ENCODE measurements at places on chromosomes 6 and 20.

DNA sequence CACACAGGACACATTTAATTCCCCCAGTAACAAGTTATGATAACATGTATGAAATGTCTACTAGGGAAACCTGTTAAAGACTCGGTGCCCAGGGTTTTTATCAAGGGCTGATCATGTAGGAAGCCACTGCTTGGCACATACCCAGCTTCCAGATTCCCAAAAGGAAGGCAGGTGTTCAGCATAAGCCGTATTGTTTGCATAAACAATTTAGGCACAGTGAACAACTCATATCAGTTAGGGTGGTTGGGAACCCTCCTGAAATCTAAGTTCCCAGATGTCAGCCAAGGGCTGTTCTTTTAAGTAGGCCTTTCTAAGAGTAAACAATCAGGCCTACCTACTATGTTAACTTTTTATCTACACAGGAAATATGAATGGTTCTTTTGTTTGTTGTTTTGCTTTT, 74.1 kb downstream of the ASXL1 start:
- DNase-seq, result no peak

- no peak for DNase-seq
Measured at GRCh38 chr20:38355161-38356012, 9.1 kb downstream of the LBP start.

- DNase-seq, result no peak
Measured at GRCh38 chr20:9100691-9101090, 31.8 kb downstream of the PLCB4 start.

- no peak for DNase-seq
Measured at GRCh38 chr20:34388000-34388399, 24.9 kb downstream of the ITCH start.

GRCh38 chr6:156398966-156399365, 378.2 kb upstream of the ARID1B start:
- DNase-seq, result no peak

GRCh38 chr20:8246153-8246552, 114.1 kb downstream of the PLCB1 start:
- no peak for DNase-seq

GRCh38 chr6:21222656-21223055, 370.9 kb upstream of the SOX4 start:
- no peak for DNase-seq

DNA sequence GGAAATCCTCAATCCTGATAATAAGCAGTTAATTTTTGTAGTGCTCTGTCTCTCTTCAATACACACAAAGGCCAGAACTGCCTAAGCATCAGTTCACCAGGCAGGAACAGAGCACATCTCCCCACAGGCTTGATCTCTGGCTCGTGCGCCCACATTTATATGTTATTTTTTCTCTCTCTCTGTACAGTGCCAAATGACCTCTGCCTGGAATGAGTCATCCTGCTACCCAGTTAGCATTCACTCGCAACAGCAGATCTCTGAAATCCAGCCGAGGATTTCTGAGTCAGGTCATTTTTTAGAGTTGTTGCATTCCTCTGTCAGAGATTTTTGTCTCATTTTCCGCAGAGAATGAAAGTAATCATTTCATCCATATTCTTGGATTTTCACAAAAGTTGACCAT, 107.1 kb downstream of the COL12A1 start:
- no peak for DNase-seq

GRCh38 chr20:12093057-12093796, 175.5 kb downstream of the BTBD3 start:
- DNase-seq, result no peak

DNA sequence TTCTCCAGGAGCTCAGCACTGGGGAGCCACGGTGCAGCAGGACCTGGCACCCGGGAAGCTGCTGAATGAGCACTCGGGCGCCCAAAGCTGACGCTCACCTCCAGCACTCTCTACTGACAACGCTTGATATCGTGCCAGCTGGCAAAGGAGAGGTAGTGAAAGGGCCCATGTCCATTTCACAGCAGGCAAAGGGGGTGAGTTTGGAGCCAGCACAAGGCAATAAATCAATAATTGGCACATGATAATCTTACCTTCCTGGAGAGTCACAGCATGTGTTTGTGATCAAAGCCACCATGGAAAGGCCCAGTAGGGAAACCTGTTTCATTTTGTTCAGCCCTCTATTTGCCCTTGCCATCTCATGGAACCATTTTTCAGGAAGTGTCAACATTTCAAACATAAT, 23.3 kb upstream of the SMIM26 start:
- DNase-seq, result no peak

DNA sequence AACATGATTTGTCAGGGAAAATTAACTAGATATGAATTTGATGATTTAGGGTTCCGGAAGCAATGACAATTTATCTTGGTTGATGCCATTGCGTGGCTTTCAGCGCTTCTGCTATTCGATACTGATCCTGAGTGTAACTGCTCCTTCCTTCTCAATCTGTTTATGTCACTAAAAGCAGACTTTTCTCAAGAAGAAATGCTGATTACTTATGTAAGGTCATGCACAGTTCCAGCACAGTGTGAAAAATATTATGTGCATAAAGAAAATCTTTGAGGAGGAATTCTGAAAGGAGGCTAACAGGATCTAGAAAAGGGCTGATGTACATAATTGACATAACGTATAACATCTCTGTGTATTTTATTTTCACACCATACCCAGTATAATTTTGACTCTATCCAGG, 336.6 kb downstream of the PACRG start:
- DNase-seq, result no peak

GRCh38 chr6:46653439-46654195, 842 bp downstream of the SLC25A27 start:
- DNase-seq, result no peak

DNA sequence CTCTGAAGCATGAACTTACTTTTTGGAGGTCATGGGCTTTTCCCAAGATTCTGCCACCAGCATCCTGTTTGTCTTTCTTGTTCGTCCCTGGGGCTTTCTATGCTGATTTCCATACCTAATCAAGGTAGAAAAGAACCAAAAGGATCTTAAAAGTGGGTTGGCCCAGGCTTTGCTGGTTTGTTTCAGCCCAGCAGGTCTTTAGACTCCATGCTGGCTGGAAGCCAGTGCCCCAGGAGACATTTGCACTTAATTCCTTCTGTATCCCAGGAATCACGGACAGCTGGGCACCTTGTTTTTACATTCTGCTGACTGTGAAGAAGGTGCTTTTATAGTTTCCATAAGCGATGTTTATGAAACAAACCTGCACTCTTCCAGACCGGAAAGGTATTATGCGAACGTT, 195.9 kb downstream of the CDH4 start:
- no peak for DNase-seq

- no peak for DNase-seq
Measured at GRCh38 chr6:138945354-138945753, 42.7 kb downstream of the REPS1 start.

- DNase-seq, result no peak
Measured at GRCh38 chr6:16361121-16361520, 122.7 kb downstream of the GMPR start.

DNA sequence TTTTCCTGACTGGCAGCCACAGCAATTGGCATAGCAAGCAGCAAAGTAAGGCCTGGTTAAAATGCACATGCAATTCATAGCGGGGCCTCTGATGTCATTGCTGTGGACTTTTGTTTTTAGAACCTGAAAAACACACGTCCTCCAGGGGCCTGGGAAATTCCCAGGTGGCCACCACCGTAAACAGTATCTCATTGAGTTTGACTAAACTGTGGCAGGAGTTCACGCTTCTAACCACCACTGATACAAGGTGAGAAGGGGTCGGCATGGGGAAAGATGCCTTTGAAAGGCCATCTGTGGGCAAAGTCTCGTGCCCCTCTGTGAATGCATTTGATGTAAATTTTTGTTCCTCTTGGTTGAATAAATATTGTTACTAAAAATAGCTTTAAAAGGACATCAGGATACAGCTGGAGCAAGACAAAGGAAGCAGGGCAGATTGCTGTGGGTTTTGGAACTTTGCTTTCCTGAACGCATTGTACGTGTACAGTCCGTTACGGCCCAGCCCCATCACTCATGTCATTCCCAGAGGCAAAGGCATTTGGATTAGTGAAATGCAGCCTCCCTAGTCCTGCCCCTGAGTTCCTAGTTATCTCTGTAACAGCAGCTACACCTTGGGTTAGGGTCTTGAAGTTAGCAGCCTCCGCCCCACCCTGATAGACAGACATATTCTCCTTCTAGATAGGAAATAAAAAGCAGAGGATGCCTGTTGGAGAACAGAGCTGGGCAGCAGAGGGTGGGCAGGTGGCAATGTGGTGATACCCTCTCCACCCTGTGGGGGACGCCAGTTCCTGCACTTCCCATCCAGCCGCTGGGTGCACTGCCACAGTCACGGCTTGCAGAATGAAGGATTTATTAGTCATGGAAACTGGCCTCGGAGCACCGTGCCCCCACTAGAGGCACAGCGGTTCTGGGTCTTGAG, 80.3 kb downstream of the ZDHHC14 start:
- DNase-seq, result no peak

GRCh38 chr6:170051229-170052172, 239.4 kb downstream of the DLL1 start:
- no peak for DNase-seq

DNA sequence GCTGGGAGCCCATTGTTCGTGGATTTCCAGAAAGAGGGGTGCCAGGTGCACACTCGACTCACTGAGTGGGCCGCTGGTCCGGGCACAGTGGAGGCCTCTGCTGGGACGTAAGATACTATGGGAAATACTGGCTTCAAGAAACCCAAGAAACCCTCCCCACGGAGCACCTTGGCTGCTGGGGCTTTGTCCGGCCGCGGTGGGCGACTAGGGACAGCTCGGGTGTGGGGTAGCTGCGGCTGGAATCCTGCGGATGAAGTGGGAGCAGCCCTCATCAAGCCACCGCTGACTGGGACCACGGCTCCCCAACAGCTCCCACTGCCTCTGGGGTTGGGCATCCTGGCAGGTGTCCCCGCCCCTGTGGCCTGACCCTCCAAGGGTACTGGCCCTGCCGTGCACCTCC, 69.5 kb upstream of the GATA5 start:
- DNase-seq, result no peak

DNA sequence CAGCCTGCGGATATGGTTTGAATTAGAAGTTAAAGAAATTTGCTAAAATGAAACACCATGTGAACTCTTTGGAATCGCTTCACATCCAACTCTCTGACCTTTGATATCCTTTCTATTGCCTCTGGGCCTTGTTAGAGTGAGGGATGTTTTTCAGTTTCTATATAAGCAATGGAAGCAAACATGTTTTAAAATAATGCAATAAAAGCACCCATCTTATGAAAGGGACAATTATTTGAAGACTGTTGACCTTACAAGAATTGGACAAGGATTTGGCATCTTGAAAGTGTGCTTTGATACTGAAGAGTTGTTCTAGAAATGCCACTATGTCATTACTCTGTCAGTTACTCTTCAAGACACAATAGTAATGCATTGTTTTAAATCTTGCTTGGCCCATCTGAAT, 221.4 kb downstream of the PLCB4 start:
- no peak for DNase-seq

DNA sequence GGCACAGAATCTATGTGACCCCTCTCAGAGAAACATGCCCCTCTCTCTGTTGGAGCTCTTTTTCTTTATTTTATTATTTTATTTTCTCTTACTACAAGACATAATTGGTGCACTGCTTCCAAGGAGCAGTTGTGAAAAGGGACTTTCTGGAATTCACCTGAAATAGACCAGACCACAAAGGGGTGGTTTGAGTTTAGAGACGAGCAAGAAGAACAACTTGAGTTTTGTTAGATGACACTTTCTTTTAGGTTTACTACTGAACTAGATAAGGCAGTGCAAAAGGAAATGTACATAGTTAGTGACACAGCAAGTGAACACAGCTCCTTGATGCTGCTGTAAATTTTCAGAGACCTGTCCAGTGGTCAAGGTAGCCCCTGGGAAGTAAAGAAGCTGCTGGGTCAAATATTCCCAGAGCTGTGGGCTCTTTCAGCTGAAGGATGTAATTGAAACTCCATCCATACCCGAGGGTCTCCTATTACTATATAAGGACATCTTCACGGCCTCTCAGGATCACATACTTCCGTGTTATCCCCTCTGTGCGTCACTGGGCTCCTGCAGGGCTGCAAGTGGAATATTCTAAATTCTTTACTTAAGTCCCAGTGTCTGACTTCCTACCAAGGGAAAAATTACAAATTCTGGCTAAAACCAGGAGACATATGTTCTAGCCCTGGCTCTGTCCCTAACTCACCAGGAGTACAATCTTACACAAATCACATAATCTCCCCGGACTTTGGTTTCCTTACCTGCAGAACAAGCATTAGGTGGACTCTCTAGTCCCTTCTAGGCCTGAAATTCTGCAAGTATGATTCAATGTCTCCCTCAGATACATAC, 69.1 kb upstream of the ADTRP start:
- no peak for DNase-seq

DNA sequence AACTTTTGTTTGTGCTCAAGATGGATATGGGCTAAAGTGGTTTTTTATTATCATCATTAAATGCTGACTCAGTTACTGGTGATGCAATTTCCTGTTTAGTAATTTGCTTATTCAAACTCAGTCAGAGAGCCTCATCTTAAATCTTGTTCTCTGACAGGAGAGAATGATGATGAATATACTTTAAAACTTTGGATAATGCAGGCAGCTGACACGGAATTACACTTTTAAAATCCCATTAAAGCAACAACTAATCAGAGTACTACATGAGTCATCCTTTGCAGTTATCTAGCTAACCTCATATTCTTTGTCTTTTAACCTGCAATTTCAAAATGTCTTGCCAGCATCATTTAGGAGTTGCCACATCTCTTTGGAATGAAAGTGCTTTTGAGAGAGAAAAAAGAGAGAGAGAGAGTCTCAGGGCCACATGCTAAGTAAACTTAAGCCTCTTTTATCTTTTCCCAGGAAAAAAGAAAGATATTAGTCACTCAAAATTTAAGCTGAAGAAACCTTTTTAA, 9.2 kb upstream of the C6orf141 start:
- DNase-seq, result no peak

DNA sequence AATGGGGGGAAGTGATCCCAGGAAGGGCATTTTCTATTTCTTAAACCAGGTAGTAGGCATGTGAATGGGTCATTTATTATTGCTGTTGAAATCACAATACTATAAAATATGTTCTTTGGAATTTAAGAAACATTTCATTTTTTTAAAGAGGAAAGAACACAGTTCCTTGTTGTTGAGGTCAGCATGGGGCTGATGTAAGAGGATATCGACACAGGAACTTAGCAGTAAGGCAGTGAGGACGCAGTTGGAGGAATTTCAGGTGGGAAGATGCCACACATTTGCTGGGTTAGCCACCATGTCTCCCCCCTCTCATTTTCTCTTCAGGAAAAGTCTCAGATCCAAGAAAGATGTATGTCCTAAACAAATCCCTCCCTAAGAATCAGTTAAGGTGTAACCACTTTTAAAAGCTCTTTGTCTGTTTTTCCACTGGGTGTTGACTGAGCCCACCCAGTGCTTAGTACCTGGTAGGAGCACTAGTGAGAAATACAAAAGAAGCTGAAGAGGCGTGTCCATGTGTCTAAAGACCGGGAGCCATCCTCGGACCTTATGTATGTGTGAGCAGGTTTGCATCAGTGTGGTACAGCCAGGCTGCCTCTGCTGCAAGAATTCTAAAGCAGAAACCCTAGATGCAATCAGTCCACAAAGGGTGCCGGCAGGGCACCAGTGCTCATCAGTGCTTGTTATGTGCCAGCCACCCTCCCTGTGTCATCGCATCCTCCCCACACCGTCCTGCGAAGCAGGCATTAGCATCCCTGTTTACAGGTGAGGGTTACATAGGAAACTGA, 98.9 kb downstream of the TCP11 start:
- no peak for DNase-seq

Measured in neural crest cell (in vitro differentiated cells).